ENCODE measurements at places on chromosomes 4 and X.

GRCh38 chrX:9606971-9607370 is 142.1 kb downstream of the TBL1X start:
- DNase-seq: no peak

- DNase-seq: no peak
Measured at GRCh38 chr4:141501931-141502330, 134.5 kb upstream of the IL15 start.

DNA sequence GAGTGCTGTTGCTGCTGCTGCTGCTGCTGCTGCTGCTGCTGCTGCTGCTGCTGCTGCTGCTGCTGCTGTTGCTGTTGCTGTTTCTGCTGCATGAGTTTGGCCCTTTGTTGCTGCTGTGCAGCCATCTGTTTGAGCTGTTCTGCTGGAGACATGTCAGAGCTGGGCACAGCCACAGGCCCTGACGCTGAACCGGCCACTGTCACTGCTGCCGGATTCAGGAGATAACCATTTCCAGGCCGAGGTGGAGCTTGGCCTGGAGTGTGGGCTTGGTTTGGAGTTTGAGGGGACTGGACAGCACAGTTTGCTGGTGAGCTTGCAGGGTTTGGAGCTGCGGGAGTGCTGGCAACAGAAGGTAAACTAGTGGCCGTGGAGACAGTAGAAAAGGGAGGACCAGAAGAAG is 224.3 kb downstream of the MGST2 start:
- no peak for DNase-seq

GRCh38 chr4:75432683-75433082 is 81.5 kb downstream of the RCHY1 start:
- DNase-seq: no peak

- DNase-seq: no peak
Measured at GRCh38 chr4:103032574-103032973, 13.1 kb upstream of the SLC9B1 start.

- no peak for DNase-seq
Measured at GRCh38 chr4:7299010-7299907, 106.9 kb downstream of the SORCS2 start.

DNA sequence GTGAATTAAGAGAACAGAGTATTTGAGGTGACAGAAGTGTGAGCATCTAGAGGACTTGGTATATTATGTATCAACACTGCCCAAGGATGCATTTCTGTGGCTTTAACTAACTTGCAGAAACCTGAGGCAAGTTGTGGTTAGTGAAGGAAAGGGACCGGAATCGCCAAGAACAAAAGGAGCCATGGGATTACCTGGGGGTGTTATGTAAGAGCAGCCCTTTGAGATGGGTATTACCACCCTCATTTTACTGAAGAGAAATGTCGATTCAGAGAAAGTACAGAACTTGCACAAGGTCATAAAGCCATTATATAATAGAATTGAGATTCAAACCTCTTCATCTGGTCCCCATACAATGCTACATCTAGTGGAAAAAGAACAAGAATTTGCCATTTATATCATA is 14.3 kb downstream of the TENM3 start:
- no peak for DNase-seq

GRCh38 chr4:164959896-164960295 is 17.6 kb downstream of the TRIM61 start:
- DNase-seq: no peak

GRCh38 chr4:100348473-100348872 is 158.2 kb upstream of the DDIT4L start:
- no peak for DNase-seq

- no peak for DNase-seq
Measured at GRCh38 chr4:140668111-140668510, 88.1 kb downstream of the TBC1D9 start.

DNA sequence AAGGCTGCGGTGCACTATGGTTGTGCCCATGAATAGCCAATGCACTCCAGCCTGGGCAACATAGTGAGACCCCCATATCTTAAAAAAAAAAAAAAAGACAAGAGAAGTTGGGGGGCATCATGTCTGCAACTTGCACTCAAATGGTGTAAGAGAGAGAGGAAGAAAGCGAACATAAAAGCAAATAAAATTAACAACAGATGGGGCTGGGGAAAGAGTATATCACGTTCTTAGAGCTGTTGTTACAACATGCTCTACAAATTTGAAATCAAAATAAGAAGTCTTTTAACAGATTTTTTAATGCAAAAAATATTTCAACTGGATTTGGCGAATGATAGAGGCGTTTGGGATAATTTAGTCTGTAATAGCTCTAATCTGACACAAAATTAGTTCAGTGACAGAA is 144.9 kb downstream of the FNIP2 start:
- no peak for DNase-seq

- DNase-seq: no peak
Measured at GRCh38 chrX:144637731-144638130, 609.6 kb upstream of the SPANXN1 start.

GRCh38 chrX:112048707-112049106 is 33.9 kb downstream of the TRPC5 start:
- no peak for DNase-seq

DNA sequence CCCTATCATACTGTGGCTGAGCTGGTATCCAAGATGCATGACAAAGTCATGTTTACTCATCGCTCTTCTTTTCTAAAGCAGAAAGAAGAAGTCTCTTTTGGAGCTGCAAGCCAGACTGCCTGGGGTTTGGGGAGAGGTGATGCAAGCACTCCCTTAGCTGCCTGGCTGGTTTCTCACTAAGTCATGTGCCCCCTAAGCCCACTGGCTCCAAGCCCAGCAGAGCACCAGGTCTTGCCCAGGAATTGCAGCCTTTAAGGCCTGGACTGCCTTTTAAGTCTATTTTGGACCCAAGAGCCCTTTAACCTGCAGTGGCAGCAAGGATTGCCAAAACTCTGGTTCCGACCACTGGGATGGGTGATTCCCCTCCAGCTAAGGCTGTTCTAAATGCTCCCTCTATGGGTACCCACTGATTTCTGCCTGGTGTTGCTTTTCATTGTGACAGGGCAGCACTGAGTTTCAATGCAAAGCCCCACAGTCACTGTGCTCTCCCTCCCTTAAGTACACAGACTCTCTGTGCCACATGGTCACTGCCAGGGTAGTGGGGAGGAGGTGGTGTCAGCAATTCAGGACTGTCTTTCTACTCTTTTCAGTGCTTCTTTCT is 548.6 kb downstream of the TLL1 start:
- no peak for DNase-seq

- DNase-seq: no peak
Measured at GRCh38 chr4:77465271-77465670, 140.3 kb upstream of the CXCL13 start.

- no peak for DNase-seq
Measured at GRCh38 chrX:38768079-38768478, 33.2 kb upstream of the MID1IP1 start.

DNA sequence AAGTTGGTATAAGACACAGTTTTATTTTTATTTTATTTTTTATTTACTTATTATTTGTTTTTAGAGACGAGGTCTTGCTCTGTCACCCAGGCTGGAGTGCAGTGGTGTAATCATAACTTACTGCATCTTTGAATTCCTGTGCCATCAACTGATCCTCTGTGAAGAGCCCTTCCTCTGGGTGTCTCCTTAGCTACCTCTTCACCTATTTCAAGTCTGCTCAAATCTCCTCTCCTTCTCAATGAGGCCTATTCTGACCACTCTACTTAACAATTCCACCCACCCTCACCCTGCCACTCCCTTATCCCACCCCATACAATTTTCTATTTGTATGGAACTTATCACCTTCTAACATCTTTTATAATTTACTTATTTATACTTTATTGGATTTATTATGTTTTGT is 183.4 kb downstream of the PPP3CA start:
- no peak for DNase-seq

DNA sequence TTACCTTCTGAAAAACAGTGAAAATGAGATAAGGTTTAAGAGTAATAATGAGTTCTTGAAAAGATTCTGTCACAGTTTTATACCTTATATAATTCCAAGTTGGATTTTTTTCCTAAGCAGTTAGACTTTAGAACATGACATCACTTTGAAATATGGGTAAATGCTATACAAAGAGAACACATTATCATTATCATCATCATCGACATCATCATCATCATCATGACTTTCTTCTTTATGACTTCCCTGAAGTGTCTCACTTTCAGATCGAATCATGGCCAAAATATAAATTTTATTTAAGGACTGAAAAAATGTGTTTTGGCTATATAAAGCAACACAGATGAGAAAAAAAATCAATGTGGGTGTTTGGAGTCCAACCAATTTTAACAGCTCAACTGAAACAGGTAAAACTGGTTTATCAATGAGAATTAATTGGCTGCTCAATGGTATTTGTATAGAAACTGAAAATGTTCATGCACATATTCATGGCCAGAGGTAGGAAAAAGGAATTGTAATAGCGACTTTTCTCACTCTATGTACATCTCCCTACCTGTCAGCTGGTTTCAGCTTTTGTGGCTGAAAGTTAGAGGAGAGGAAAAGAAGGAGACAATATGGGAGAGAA is 243.1 kb upstream of the GPC4 start:
- DNase-seq: no peak

- DNase-seq: no peak
Measured at GRCh38 chrX:18895189-18895951, 88.5 kb downstream of the PHKA2 start.

DNA sequence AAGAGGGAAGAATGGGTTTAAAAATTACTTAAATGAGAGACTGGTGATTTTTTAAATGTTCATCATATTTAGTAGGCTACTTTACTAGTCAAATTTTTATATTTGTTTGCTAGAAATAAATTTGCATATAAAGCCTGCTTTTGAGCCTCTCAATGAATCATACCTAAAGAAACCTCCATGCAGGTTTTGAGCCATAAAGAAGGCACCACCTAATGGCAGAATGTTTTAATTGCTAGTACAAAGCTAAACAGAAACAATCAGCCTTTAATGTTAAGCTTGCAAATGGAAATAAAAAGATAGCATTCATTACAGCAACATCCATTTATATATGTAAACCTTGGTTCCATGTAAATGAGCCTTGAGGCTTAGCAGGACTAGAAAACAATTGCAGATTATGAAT is 989.7 kb downstream of the CCSER1 start:
- DNase-seq: no peak
